ENCODE measurements at places on chromosomes 12 and 14.
A peak's percentile ranks its signal among the peaks of the same experiment; 100 is the strongest.

GRCh38 chr12:53005215-53005985 is 856 bp upstream of the EIF4B start:
- no peak for DNase-seq

- DNase-seq, result peak; percentile 61
These were observed 13.9 kb downstream of the ALDH2 start for GRCh38 chr12:111780615-111781014.

GRCh38 chr12:82627799-82628198 is 58.9 kb upstream of the TMTC2 start:
- DNase-seq, result peak; percentile 53

- DNase-seq, result no peak
These were observed 4.9 kb upstream of the PLA2G1B start for GRCh38 chr12:120332523-120332922.

GRCh38 chr12:89507015-89507824 is 17.4 kb downstream of the GALNT4 start:
- DNase-seq, result peak; percentile 6

- DNase-seq, result peak; percentile 61
These were observed 4.9 kb upstream of the GPR132 start for GRCh38 chr14:105069871-105070759.

All from renal cortical epithelial cell (primary cell).